ENCODE measurements at places on chromosomes 6 and 20.

DNA sequence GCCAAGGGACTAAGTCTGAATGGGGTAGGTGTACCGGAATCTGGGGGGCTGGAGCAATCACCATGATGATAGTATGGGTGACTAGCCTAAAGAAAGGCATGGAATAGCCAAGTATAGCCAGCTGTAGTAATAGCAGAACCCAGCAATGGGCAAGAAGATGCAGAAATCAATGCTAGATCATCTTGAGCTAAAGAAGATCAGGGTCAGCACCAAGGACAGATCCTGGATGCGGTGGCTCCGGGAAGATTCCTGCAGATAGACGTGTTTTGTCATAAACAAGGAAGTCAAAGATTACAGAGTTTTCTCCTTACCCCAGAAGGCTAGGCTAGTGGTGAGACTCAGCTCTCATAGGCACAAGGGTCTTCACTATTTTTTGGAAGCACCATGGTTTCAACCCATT lies 561.6 kb upstream of the CHD6 start:
- no peak for DNase-seq

- no peak for DNase-seq
Measured at GRCh38 chr20:4581838-4582237, 139.9 kb upstream of the PRND start.

GRCh38 chr20:46828471-46828870 lies 66.2 kb upstream of the EYA2 start:
- no peak for DNase-seq

- no peak for DNase-seq
Measured at GRCh38 chr6:130598021-130598989, 228.9 kb upstream of the SMLR1 start.

GRCh38 chr6:137754866-137755265 lies 112.2 kb upstream of the TNFAIP3 start:
- no peak for DNase-seq

DNA sequence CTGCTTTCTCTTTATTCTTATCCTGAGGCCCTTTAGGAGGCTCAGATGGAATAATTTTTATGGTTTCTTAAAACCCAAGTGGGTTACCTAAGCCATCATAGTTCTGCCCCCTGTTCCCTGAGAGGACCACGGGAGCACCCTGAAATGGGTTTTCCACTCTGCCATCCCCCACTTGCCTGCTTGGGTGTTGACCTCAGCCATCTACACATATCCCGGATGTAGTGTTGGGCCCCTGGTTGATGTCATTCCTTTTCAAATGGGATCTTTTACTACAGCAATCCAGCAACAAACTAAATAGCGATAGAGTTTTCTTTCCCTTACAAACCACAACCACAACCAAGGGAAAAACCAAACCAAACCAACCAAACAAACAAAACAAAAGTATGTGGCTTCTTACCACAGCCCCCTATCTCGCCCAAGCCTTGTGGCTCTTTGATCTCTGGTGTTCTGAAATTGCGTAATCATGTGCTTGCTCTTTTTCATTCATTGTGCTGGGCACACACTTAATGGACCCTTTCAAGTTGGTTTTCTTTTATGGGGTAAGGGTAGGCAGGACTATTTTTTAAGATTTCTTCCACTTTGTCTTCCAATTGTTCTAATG lies 154.9 kb downstream of the ESR1 start:
- DNase-seq = peak; percentile 5

DNA sequence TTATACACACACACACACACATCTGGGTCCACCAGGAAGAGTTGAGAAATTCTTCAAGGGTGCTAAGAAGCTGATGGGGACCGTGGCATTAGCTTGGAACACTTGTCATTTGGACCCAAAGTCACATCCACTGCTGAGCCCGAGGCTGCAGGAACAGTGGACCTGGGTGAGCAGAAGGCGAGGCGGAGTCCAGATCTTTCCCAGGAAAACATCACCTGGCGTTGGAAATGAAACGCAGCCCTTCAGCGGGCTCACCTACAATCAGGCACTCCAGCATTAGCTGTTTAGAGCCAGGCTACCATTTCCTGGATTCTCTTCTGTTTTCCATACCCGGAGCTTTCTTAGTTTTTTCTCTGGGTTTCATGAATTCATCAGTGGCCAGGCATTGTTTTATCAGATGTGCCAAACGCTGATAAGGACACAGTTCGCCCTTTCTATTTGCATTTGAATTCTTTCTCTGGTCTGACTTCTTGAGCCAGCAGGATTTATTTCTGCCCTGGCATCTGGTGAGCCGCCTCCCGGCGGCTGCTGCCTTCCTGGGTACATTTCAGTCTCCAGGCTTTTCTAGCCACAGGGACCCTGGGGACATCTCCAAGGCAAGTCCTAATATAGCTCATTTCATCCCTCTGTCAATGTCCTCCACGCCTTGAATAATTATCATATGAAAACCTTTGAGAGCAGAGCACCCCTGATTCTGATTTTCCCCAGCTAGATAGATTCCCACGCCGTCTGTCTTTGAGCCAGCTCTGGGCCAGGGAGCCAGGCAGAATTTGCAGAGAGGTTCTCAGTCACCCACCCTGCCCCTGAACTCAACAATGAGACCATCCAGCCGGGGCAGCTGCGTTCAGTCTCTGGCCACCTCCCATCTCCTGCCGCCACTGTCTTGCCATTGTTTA lies 170.9 kb downstream of the TTLL2 start:
- no peak for DNase-seq

GRCh38 chr6:169939554-169940164 lies 188.2 kb downstream of the ERMARD start:
- no peak for DNase-seq

- DNase-seq = no peak
Measured at GRCh38 chr20:16916165-16916564, 168.0 kb downstream of the OTOR start.

GRCh38 chr6:89928604-89929003 lies 34.3 kb downstream of the GJA10 start:
- peak; percentile 23 for DNase-seq

GRCh38 chr6:4355241-4355640 lies 219.9 kb upstream of the ECI2 start:
- DNase-seq = no peak

DNA sequence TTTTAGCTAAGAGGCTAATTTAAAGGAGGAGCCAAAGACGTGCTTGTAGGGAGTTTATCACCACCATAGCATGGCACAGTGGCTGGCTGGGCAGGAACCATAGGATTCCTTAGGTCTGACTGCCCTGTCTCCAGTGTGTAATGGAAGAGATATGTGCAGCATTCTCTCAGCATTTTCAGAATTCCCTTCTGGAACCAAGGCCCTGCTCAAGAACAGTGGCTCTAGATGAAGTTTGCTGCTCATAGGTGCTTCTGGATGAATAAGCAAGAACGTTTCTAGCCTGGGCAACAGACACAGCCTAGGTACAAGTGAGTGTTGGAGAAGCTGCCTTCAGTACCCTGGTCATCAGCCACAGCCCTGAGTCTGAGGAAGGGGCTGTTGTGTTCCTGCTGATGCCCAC lies 69.1 kb downstream of the LCA5 start:
- no peak for DNase-seq

DNA sequence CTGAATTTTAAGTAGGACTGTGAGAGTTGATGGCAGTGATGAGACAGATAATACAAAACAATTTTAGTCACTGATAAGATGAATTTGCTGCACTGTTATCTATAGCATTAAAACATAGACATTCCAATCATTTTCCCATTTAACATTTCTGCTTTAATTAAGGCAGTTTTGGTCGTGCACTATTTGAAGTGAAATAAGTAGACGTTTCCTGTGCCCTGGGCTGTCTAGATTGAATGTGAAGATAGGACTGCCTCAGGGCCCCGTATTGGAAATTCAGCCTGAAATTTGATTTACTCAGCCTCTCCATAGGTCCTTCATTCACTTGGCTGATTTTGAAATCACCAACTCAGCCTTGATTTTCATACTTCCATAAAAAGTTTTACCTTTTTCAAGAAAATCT lies 48.3 kb downstream of the ARID1B start:
- DNase-seq = no peak

DNA sequence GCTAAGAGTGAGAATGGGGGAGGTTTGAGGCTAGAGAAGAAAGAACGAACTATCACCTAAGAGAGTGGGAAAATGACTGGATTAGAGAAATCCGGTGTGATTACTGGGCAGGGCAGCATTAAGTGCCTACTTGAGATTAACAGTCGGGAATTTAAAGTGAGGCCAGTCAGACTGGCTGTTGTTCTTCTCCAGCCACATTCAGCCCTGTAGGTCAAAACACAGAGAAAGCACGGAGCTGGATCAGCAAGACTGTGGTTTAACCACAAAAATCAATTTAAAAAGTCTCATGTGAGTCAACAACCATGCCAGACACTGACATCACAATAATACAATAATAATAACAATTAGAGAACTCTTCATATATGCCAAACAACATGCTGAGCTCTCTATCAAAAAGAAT lies 301.9 kb upstream of the SGK1 start:
- DNase-seq = no peak

DNA sequence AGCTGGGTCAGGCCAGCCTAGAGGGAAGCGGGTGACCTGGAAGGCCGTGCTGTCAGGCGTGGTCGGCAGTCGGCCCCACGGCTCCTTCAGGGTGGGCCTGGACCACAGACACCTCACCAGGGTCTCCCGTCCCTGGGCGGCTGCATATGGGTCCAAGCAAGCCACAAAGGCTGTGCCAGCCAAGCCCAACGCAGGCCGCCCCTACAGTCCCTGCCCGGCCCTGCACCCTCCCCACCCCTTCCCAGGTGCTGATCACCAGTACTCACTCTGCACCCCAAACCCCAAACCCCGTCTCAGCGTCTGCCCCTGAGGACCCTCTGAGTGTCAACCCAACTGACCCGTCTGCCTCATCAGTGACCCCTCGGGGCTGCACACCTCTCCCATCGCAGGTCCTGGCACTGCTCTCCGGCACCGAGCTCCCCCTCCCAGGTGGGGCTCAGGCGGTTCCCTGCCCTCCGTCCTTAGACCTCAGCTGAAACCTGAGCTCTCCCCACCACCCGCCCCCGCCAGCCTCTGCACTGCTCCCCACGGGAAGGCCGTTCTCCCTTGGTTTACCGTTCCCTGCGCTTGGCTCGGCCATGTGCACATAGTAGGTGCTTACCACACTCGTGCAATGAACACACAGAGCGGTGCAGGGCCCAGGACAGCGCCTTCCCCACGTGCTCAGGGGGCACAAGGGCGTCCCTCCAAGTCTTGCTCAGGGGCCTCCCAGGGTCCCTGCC lies 1.5 kb upstream of the PPDPF start:
- no peak for DNase-seq

DNA sequence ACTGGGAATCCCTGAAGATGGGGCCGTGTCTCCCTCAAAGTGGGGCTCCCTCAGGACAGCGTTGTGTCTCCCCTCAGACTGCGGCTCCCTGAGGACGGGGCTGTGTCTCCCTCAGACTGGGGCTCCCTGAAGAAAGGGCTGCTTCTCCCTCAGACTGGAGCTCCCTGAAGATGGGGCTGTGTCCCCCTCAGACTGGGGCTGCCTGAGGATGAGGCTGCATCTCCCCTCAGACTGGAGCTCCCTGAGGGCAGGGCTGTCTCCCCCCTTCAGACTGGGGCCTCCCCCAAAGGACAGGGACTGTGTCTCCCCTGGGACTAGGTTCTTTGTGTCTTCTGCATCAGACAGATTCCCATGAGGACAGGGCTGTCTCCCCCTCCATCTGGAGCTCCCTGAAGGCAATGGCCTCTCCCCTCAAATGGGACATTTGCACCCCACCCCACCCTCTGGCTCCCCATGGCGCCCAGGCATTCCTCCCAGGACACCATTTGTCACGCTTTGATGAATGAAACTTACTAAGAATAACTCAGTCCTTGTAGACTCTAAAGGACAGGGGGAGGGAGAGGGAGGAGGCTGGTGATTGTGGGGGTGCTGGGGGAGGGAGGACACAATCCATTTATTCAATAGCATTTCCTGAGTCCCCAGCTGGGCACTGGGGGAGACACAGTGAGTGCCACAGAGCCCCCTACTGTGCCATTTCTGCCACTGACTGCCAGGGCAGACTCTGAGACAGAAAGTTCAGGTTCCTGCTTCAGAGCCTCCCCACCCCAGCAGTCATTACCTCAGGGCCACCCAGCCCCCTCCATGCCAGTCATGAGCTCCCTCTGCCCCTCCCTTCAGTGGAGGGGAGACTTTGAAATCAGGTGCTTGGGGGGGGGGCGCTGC lies 122.4 kb downstream of the MRPL14 start:
- DNase-seq = no peak

GRCh38 chr6:72724545-72724944 lies 102.7 kb downstream of the KCNQ5 start:
- no peak for DNase-seq

- DNase-seq = no peak
Measured at GRCh38 chr6:132607544-132608233, 16.4 kb downstream of the TAAR2 start.

DNA sequence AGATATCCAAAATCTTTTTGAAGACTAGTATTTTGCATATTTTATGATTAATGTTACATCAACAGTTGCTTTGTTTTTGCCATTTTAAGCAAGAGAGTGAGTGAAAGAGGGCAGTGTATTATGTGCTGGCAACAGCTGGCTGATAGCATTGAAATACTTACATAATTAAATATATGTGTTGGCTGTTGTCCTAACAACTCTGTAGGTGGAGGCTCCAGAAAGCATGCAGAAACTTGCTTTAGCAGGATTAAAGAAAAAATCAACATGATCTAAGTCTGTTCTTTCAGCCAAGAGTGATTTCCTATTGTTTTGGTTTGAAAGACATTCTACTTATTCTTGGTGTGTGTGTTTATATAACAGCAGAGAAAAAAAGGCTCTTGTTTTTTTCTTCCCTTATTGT lies 127.5 kb downstream of the CDKAL1 start:
- no peak for DNase-seq

DNA sequence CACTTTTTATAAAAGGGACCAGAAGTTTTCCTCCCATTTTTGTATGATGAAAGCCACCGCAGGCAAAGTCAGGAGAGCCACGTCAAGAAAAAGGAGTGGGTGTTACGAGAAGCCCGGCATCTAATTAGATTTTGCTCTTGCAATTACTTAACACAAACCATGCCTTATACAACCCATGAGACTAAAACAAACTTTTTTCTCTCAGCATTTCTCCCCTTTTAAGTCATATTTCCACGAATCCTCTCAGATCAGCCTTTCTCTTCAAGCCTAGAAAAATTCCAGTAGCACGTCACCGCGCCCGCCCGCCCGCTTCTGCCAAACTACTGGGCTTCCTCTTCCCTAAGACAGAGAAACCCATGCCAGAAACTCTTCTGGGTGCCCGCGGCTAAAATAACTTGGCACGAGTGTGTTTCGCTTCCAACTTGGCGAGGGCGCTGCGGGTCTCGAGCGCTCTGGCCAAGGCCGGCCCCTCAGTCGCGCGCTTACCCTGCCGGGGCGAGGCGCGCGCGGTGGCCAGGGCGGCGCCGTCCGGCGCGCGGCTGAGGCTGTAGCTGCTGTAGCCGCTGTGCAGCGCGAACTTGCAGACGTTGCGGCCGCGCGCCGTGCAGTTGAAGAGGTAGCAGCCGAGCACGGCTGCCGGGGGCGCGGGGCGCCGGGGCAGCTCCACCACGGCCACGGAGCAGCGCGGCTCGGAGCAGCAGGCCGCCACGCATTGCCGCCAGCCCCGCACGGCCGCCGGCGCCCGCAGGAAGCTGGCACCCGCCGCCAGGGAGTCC lies 1.0 kb downstream of the LRP11 start:
- peak; percentile 33 for DNase-seq

- DNase-seq = no peak
Measured at GRCh38 chr6:4349931-4350330, 214.6 kb upstream of the ECI2 start.

All from T-helper 2 cell treated with Interferon-gamma antibody and Interleukin-4, amounts not matched to agents 5 μg/mL and 100 μg/mL, for 36 hours (primary cell).